Activated T-cell treated with anti-CD3 and anti-CD28 coated beads, Interleukin-2, amount 50 U/mL, for 72 hours (primary cell): ENCODE measurements at places on chromosomes 11 and 22.

GRCh38 chr22:26273011-26273675, 103.9 kb downstream of the SEZ6L start:
- no peak for DNase-seq

GRCh38 chr11:92264350-92264749, 39.7 kb downstream of the FAT3 start:
- no peak for DNase-seq

GRCh38 chr11:121767433-121767832, 314.7 kb upstream of the SORL1-AS1 start:
- no peak for DNase-seq

DNA sequence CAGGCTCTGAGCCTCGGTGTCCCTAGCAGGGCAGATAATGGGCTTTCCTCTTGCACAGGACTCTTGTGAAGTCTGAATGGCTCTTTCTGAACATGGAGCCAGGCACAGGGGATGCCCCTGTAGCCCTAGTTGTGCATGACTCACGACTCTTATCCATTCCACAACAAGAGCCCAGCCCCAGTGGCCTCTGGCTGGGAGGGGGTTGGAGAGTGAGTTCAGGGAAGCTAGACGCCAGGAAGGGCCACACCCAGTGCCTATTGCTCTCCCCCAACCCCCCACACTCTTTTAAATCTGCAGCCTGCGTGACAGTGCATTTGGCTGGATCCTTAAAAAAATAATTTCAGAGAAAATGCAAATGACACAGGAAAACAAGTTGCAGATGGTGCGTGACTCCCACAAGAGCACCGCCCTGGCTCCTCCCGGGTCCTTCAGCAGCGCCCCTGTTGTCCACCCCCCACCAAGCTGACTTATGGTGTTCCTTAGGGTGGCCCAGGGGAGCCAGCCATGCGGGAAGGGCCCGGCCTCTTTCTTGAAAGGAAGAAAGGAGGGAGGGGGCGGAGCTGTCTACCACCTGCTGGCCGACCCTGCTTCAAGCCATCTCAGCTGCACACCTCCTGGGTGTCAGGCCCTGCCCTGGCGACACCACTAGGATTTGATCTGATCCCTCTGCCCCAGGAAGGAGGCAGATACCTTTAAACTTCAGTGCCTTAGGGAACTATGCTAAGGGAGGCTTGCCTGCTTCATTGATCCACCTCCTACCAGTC, 74.7 kb downstream of the MN1 start:
- no peak for DNase-seq

GRCh38 chr22:49763696-49764095, 64.0 kb downstream of the BRD1 start:
- no peak for DNase-seq

- no peak for DNase-seq
Observed at GRCh38 chr22:46770151-46770641, 7.7 kb downstream of the TBC1D22A start.

DNA sequence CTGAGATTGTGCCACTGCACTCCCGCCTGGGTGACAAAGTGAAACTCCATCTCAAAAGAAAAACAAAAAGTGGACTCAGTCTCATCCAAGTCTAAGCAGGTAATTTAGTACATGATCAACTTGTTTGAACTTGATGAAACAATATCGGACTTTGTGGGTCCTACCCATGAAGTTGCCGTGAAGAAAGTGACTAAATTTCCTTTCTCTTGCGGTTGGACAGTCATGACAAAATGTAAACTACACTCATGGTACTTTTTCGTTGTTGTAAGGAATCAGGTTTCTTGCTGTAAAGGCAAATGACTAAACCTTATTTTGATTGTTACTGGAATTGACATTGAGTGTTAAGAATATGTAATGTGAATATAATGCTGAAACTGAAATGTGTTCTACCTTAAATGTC, 164.5 kb upstream of the PLET1 start:
- DNase-seq: no peak

GRCh38 chr11:80379620-80380278, 938.9 kb upstream of the TENM4 start:
- DNase-seq: no peak

DNA sequence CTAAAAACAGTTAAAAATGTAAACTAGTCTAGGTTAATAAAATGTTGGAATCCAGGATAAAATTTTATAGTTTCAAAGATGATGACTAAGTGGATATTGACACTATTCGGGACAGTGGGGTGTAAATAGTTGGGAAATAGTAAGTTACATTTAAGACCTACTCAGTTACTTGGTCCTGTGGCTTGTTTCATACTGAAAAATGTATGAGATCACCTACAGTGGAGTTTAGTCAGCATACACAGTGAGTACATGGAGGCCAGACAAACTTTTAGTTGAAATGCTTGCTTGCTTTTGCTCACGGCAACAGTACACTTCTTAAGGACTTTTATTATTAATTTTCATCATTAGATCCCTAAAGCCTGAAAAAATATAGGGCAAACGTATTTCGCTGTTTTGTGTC, 16.1 kb downstream of the TRIM22 start:
- no peak for DNase-seq

DNA sequence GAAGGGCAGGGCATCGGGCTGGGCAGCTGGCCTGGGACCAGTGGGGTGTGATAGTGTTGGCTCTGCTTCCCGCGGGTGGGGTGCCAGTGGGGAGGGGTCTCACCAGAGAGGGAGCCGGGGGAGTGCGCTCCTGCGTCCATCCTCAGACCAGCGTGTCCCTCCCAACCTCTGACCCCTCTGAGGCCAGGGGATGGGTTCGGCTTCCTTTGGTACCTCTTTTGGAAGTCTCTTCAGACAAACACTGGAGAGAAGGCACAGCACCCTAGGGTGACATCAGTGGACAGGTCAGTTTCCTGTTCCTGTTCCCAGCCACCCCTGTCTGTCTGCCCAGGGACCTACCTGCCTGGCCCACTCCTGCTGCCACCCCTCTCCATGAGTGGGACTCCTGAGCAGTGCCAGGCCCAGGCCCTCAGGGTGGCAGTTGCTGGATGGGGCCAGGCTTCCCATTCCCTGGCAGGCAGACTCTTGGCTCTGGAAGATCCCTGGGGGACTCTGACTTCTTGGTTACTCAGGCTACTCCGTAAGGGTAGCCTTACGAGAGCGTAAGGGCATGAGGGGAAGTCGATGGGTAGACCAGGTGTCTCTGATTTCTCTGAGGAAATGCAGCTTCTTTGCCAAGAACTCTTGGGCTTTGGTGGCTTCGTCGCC, 2.6 kb downstream of the TAGLN start:
- no peak for DNase-seq

GRCh38 chr11:47264521-47264920, 5.4 kb upstream of the MADD start:
- no peak for DNase-seq

DNA sequence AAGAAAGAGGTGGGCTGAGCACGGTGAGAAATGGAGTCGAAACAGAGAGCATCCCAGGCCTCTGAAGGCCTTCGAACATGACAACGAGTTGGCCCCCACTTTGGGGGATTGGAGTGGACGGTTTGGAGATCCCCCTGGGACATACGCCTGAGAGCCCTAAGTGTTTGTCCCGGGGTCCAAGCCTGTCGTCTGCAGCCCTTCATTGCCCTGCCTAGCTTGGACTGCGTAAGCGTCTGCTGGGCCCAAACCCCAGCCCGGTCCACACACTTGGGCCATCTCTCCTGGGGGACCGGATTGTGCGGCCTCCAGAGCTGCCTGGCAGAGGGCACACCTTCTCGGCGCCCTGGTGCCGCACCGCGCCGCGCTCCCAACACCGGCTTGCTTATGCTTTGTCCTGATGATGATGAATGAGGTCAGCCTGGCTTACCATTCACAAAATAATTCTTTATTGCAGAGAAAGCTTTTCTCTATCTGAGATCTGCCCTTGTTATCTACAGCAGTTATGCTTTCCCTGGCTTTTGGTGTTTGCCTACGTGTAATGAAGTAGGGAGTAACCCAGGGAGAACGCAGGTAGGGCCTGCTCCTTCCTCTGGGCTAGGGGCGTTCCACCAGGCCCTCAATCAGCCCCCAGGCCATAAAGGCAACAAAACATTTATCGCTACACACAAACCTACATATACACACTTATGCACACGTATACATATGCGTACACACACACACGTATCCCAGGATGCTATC, 85.9 kb upstream of the PPARA start:
- DNase-seq: no peak

- DNase-seq: no peak
Observed at GRCh38 chr11:71525938-71526495, 1.1 kb upstream of the KRTAP5-7 start.

DNA sequence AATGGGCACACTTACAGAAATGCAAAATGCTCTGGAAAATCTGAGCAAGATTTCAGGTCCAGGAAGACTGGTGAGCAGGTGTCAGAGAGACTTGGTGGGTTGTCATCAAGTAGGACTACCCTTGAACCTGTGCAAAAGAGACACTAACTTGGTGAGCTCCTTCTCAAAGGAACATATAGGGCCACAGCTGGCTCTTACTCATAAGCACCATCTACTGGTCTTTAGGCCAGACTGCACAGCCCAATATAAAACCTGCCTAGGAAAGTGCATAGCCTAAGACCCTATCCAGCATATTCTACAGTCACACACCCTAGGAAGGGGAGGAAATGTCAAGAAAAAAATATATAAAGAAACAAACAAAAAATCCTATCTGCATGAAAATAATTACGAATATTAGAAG, 18.2 kb upstream of the OR10W1 start:
- DNase-seq: no peak

DNA sequence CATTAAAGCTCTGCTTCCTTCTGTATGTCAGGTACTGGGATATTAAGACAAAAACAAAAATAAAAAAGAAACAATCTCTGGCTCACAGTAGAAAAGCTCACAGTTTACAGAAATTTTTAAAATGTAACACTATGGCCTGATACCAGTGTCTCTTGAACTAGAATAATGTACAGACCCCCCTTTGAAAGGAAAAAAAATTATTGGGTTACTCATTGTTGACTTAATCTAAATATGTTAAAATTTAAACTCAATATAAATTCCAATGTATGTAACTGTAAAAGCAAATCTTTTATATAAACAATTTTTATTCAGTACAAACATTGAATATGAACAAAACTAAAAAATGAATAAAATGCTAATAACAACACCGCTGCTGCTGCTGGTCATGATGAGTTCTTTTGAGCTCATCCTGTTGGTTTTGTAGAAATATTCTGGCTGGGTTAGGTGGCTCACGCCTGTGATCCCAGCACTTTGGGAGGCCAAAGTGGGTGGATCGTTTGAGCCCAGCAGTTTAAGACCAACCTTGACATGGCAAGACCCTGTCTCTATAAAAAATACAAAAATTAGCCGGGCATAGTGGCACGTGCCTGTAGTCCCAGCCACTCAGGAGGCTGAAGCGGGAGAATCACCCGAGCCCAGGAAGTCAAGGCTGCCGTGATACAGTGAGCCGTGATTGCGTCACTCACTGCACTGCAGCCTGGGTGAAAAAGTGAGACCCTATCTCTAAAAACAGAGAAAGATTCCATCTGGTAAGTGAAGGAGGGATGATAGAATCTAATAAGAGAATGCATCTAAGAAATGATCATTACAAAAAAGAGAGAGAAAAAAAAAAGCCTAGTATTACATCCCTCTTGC, 11.8 kb upstream of the KCNE3 start:
- DNase-seq: no peak

- DNase-seq: no peak
Observed at GRCh38 chr11:62383822-62384221, 35.0 kb upstream of the SCGB1A1 start.

DNA sequence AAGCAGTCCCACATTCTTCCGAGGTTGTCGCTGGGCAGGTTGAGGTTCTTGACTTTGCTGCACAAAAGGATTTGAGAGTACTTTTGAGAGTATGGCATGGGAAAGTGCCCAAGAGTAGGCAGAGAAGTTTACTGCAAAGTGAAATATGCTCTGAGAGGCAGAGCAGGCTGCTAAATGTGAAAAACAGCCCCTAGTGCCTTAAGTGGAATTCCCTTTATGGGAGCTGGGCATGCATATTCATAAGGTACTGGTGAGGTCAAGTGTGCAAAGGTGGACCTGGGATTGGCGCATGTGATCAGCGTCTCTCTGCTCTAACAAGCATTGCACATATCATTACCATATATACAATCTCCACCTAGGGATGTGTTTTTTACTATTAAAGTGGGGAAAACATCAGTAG, 12.0 kb upstream of the APOL4 start:
- DNase-seq: no peak

- DNase-seq: no peak
Observed at GRCh38 chr11:130847517-130847916, 68.8 kb downstream of the SNX19 start.

DNA sequence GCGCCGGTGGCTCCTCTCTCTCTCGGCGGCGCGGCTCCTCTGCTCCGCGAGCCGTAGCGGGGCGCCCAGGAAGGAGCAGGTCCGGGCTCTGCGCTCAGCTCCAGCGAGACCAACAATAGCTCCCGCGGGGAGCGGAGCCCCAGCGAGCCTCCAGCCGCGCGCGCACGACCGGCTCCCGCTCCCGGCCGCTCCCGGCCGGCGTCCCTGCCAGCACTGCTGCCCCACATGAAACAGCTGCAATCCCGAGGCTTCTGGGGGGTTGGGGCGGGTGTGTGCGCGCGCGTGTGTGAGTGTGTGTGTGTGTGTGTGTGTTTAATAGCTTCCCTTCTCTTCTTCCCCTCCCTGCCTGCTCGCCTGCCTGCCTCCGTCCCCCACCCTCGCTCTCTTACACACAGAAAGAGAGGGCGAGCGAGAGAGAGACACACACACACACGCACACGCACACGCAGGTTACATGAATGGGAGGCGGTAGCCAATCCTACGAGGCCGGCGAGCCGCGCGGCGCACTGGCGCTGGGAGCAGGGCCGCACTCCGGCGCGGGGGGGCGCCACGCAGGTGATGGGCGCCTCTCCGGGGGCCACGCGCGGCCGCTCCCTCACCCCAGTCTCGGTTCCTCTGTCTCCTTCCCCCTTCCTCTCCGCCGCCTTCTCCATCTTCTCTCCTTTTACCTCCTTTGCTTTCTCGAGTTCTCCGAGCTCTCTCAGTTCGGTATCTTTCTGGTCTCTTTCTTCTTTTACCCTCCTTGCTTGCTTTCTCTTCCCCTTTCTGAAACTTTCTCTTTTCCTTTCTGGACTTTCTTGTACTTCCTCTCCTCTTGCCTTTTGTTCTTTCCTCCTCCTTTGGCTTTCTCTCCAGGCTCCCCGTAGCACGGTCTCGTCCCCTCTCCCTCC, at the start of gene TENM4:
TENM4 (minus strand) TSS at position 460 of the 890 bp plus-strand sequence. CDS start 371,086 bp downstream, outside the sequence.
- no peak for DNase-seq

DNA sequence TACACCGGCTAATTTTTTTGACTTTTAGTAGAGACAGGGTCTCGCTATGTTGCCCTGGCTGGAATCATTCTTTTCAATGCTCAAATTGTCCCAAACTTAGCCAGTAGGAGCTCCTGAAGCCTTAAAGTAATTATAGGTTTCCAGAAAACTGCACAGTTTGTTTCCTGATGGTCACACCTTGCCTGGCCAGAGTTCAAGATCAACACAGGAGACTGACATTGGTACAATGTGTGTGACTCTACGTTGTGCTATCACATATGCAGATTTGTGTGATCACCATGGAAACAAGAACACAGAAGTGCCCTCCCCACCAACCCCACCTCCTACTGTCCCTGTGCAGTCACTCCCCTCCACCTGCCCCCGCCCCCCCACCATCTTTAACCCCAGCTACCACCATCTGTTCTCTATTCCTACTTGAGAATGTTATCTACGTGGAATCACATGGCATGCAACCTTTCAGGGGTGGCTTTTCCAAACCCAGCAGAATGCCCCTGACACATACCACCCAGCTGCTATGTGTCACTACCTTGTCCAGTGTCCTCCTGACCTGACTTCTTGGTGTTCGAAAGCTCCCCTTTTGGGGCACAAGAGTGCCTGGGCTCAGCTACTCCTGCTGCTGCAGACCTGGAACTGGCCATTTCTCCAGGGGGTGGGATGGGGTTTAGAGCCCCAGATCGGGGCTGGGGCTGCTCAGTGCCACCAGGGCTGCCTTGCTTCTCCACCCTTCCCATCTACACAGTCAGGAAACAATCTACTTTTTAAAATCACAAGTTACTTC, 6.1 kb upstream of the NAP1L4 start:
- no peak for DNase-seq
